Stimulated activated CD8-positive, alpha-beta memory T cell treated with anti-CD3 and anti-CD28 coated beads, Interleukin-4, amount 100 ng/mL, for 48 hours (primary cell): ENCODE measurements at places on chromosomes 5 and 9.
A peak's percentile ranks its signal among the peaks of the same experiment; 100 is the strongest.

DNA sequence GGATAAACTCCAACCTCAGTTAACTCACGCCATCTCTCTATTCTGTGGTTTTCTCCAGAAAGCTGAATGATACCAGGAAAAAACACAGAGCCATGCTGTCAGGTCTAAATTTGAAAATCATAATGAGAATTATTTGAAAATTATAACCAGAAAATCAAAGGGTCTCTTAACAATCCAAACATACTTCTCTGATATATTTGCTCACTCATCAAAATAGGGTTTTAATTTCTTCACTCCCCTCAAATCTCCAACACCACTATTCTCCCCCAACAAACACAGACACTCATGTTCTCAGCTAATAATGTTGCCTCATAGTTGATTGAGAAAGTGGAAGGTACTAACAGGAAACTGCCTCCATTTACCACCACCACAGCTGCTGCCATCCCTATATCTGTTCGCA, 375.5 kb downstream of the TLE1 start:
- DNase-seq, result no peak

- DNase-seq, result no peak
Measured at GRCh38 chr5:106321242-106321641, 1349.5 kb downstream of the EFNA5 start.

DNA sequence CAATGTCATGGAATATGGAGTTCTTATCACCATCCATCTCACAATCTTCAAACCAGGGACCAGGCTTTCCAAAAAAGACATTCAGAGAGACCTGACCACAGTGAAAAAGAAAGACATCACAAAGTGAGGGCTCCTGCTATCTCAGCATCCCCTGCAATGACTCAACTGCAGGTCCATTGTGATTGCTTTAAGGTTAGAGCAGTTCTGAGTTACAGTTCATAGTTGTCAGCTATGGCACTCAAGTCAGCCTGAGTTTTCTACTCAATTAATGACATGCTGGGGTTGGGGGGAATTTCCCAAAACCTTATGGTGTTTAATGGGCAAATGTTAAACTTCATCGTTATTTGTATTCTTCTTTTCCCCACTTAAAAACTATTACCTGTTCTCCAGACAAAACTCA, 58.9 kb downstream of the CEMIP2 start:
- DNase-seq, result no peak

DNA sequence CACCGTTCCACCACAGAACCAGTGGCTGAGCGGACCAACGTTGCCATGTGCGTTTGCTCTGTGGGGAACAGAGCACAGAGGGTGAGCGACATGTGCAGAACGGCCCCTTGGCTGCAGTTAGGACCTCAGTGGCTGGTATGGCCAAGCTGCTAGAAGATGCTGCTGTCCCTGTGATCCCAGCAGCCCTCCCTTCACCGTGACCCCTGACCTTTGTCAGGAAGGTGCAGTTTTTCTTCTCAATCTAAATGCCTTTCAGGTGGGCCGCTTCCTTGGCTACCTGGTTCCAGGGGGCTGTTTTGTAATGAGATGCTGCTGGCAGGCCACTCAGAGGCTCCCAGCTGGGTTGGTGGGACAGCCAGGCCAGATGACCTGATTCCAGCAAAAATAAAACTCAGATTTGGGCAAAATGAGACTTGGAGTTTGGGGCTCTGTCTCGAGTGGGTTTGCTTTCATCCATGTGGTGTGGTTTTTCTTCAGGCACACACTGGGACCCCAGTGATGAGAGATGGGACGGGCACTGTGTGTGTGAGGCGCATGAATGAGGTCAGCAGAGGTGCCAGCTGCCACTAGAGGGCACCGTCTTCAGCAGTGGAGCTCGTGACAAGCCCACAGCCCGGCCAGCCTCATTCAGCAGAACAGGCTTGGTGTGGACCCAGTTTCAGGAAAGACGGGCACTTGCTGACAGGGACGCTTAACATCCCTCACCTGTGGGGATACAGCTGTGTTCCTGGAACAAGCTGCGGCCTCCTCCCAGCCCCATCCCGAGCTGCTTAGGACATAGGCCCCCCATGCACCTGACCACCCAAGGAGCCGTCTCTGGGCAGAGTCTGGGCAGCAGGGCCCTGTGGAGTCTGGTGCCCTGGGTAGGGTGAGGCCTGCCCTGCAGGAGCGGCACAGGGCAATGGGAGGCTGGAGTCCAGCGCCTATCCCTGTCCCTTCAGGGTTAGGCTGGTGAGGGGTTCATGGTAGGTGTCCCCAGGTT, 4.1 kb downstream of the MRPS2 start:
- peak; percentile 74 for DNase-seq

DNA sequence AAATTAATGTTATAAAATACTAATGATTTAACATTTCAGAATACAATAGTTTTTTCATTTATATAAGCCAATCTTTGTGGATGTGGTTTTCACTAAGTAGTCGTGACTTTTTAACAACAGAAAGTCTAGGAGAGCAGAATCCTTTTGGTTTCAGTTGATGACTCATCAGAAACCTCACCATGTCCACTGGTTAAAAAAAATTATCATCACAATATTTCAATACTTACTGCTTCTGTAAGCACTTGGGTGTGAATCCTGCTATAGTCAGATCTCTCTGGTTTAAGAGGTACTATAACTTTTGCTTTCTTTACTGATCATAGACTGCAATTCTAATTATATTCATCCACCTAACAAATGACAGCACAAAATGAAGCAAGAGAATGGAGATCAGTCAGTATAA, 77.2 kb downstream of the MRPS30 start:
- DNase-seq, result no peak

GRCh38 chr5:38494763-38495162, 61.7 kb downstream of the LIFR start:
- DNase-seq, result no peak

DNA sequence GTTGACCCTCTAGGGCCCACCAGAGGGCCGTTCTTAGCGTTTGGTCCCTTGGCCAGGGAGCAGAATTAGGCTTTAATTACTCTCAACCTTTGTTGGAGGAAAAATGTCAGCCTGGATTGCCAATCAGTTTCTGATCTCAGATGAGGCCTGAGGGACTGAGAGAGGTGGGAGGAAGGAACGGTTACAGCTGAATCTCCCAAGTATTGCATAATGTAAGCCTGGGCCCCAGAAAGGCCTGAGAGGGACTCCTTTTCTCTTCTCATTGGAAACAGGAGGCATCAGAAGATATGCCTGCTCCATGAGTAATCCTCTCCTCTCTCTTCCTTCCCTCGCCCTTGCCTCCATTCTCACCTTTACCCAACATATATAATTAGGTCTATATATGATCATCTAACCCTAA, 105.7 kb downstream of the INSYN2B start:
- no peak for DNase-seq

DNA sequence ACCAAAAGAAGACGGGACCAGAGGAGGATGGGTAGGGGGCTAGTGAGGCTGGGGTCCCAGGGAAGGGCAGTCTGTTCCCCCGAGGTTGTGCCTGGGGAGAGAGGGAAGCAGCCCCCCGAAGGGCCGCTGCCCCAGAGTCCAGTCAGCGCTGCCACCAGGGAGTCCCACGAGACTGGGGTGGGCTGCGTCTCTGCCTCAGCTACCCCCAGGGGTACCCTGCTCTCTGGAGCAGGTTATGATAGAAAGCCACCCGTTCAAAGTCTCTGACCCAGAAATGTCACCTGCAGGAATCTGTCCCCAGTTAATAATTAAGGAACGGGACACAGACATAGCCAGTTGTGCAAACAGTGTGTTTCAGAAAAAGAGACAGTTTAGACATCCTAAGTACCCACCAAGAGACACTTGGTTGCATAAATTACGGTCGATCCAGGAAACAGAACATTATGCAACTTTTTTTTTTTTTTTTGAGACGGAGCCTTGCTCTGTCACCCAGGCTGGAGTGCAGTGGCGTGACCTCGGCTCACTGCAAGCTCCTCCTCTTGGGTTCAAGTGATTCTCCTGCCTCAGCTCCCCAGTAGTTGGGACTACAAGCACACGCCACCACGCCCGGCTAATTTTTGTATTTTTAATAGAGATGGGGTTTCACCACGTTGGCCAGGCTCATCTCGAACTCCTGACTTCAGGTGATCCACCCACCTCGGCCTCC, 10.7 kb upstream of the AGPAT2 start:
- no peak for DNase-seq

GRCh38 chr5:139402561-139403158, 1.2 kb downstream of the SPATA24 start:
- peak; percentile 58 for DNase-seq

GRCh38 chr5:132180134-132180745, 47.4 kb downstream of the P4HA2 start:
- no peak for DNase-seq

DNA sequence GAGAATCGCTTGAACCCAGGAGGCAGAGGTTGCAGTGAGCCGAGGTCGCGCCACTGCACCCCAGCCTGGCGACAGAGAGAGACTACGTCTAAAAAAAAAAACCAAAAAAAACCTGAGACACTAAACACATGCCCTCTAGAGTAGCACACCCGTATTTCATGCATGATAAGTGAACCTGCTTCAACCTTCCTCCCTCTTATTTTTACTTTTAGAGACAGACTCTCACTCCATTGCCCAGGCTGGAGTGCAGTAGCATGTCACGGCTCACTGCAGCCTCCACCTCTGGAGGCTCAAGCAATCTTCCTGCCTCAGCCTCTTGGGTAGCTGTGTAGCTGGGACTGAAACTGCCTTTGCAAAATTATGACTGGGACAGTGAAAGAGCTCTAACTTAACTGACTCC, 17.6 kb upstream of the NANS start:
- no peak for DNase-seq

- DNase-seq, result no peak
Measured at GRCh38 chr5:75640826-75641225, 29.6 kb downstream of the ANKDD1B start.

GRCh38 chr5:91382530-91383026, 539 bp downstream of the ARRDC3 start:
- DNase-seq, result peak; percentile 46

- no peak for DNase-seq
Measured at GRCh38 chr9:78210841-78211301, 25.0 kb upstream of the CEP78 start.

- DNase-seq, result no peak
Measured at GRCh38 chr9:135046739-135047350, 40.6 kb upstream of the OLFM1 start.

GRCh38 chr5:93407454-93407853, 173.6 kb downstream of the NR2F1-AS1 start:
- no peak for DNase-seq

DNA sequence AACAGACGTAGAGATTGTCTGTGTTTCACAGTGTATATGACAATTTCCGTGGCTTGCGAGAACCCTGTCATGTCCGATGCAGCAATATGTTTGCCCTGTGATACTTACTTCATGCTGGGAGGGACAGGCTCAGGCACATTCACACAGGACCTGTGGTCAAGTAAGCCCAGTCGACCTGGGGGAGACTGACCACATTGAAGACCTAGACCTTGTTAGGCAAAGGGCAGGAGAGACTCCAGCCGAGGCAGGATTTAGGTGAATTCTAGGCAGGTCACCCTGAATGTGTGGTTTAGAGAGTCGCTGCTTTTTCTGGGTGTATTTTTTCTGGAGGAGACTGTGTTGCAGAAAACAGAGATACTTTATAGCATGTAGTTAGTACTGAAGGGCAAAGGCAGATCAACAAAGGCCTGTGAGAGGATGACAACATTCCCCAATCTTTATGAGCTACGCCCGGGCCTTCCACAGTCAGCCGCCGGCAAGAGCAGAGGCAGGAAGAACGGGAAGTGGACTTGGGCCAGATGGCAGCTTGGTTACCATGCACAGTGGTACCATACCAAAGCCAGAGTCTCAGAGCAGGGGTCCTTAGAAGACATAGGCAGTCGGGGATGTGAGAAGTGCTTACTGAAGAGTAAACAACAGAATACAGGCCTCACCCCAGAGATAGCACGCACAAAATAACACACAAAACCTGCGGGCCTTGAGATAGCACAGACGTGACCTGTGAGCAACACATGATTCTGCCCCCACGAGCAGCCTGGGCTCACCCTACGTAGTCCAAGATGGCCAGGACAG, 220.7 kb downstream of the CACNA1B start:
- no peak for DNase-seq

- DNase-seq, result no peak
Measured at GRCh38 chr9:120481846-120482245, 98.1 kb downstream of the CDK5RAP2 start.

- peak; percentile 79 for DNase-seq
Measured at GRCh38 chr5:176541338-176542134, 4.3 kb upstream of the RNF44 start.

- DNase-seq, result no peak
Measured at GRCh38 chr5:39191216-39191615, 28.1 kb downstream of the FYB1 start.

- DNase-seq, result no peak
Measured at GRCh38 chr5:178551059-178551458, 39.1 kb downstream of the COL23A1 start.

DNA sequence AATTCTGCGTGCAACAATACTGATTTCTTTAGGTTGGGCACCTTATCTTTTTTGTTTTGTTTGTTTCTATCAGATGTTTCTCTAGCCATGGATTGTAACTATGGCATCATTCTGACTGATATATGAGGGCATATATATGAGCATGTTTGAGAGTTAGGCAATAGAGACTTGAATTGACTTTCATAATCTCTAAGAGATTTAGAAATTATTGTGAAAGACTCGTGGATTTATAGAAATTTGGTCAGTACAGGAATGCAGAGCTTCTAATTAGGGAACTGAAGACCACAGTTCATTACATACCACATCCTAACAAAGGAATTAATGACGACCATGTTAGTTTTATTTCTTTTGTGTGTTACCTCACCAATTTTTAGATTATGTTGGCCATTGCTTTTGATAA, 546.0 kb upstream of the GRAMD2B start:
- no peak for DNase-seq

- no peak for DNase-seq
Measured at GRCh38 chr9:119095072-119095471, 274.2 kb downstream of the BRINP1 start.

DNA sequence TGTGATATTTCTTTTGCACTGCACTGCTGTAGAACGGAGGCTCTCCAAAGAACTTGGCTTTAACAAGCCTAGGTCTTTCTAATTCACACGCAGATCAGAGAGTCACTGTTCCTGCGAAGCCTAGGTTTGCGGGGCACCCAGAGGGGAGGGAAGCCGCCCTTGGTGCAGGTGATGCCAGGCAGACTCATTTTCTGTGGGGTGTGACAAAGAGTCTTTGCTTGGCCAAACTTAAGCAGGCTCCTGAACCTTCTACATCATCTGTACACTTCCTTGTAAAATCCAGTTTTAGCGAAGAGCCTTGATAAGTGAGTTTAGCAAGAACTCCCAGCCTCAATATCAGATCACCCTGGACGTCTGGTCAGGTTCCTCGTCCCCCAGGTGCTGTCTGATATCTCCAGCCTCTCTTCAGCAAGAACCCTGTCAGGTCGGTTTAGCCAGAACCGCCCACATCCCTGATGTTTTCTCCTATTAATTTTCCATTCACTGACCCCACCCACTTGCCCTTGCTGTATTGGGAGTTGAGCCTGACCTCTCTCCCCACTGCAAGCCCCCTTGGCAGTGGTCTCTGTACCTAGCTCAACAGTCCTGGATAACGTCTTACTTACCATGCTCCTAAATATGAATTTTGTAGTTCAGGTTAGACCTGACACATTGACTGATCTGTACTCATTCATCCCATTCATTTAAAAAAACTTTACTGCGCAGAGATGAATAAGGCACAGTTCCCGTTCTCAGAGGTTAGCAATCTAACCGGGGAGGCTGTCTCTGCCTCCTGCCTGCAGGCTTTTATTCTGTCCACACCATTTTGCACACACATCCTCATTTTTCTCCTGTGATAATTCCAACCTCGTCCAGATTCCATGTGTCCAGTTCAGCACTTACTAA, 880 bp upstream of the UBAC1 start:
- DNase-seq, result no peak

GRCh38 chr9:97559111-97559514, 57.6 kb downstream of the TMOD1 start:
- DNase-seq, result peak; percentile 30

GRCh38 chr5:104297076-104297475, 734.5 kb upstream of the NUDT12 start:
- DNase-seq, result no peak
